ENCODE measurements at places on chromosomes 13 and 19.
A peak's percentile ranks its signal among the peaks of the same experiment; 100 is the strongest.

- DNase-seq: no peak
Observed at GRCh38 chr13:85230691-85231093, 568.5 kb downstream of the SLITRK6 start.

GRCh38 chr13:44854313-44855060 is 134.8 kb downstream of the NUFIP1 start:
- no peak for DNase-seq

GRCh38 chr19:4584670-4585460 is 25.4 kb upstream of the SEMA6B start:
- DNase-seq: no peak

DNA sequence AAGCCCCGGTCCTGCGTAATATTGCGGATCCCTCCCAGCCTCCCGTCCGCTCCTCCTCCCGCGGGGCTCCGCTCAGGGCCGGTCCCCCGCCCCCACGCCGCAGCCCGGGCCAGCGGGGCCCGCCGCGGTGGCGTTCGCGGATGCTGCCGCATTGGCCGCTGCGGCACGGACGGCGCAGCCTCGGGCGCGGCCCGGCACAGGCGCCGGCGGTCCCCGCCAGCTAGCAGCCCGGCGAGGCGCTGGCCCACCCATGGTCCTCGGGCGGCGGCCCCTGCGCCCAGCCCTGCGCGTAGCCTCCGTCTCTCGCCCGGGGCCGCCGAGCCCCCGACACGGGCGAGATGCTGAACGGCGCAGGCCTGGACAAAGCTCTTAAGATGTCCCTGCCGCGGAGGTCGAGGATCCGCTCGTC is at the start of gene ATP8A2:
ATP8A2 (plus strand) TSS at position 100 of the 409 bp plus-strand sequence; CDS start at position 339, 239 bp downstream.
- DNase-seq: no peak

- no peak for DNase-seq
Observed at GRCh38 chr13:31987535-31988170, 43.9 kb upstream of the FRY start.

- DNase-seq: peak; percentile 46
Observed at GRCh38 chr13:80342471-80343371, 1.8 kb upstream of the SPRY2 start.

- no peak for DNase-seq
Observed at GRCh38 chr19:32023564-32023832, 321.9 kb upstream of the ZNF507 start.

- no peak for DNase-seq
Observed at GRCh38 chr13:40590112-40590862, 76.2 kb downstream of the FOXO1 start.

- DNase-seq: no peak
Observed at GRCh38 chr19:51719251-51719988, 4.4 kb downstream of the HAS1 start.

GRCh38 chr19:53853707-53854106 is 14.0 kb upstream of the MYADM start:
- DNase-seq: no peak

- DNase-seq: no peak
Observed at GRCh38 chr13:26221399-26221720, 754 bp downstream of the RNF6 start.

DNA sequence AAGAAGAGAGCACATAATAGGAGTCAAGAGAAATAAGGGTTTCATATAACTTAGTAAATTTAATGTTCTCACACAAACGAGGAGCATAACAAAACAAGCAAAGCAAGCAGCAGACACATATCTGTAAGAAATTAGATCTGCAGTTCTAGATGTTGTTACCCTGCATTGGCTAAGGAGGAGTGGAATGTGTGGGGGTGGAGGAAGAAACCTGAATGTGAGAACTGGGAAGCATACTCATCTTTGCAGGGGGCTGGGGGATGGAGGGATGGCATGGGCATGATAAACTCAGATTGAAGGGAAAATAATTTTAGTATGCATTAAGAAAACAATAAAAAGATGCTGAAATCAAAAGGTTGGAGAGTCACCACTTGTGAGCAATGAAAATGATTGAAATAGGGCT is 255.0 kb downstream of the LIG4 start:
- DNase-seq: no peak

Data from stimulated activated CD8-positive, alpha-beta memory T cell treated with anti-CD3 and anti-CD28 coated beads, Interleukin-7, amount 100 ng/mL, for 48 hours (primary cell).